ENCODE measurements at places on chromosomes 6 and 20.
A peak's percentile ranks its signal among the peaks of the same experiment; 100 is the strongest.

DNA sequence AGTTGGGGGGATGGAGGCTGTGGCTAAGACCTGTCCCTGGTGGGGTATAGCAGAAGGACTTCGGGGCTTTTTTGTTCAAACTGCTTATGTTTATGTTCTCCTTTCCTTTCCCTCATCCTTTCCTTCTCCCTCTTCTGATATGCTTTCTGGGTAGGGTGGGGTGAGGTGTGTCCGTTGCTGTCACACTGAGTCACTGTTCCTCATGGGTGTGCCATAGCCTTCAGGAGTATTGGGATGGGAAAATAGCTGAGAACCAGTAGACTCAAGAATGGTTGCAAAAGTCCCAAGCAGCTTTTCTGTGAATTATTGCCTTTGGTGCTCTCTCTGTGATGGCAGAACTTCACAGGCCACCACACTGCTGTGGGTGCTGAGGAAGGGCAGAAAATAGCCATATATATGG, 39.6 kb downstream of the TPD52L1 start:
- DNase-seq, result no peak

DNA sequence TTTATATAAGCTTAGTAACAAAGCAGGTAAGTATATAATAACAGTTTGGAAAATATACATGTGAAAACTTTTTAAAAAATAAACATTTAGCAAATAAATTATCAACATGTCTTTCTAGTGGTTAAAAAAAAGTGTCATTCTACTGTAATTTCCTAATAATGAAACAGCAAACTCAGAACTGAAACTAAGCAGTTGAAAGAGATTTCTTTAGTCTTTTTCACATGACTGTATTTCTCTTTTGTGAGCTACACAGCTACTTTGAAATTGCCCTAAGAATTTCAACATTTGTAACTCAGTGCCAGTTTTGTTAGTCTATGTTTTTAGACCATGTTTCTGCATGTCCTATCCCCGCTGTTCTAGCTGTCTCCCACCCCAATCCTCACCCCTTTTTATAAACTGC, 28.4 kb upstream of the SDHAF4 start:
- no peak for DNase-seq

DNA sequence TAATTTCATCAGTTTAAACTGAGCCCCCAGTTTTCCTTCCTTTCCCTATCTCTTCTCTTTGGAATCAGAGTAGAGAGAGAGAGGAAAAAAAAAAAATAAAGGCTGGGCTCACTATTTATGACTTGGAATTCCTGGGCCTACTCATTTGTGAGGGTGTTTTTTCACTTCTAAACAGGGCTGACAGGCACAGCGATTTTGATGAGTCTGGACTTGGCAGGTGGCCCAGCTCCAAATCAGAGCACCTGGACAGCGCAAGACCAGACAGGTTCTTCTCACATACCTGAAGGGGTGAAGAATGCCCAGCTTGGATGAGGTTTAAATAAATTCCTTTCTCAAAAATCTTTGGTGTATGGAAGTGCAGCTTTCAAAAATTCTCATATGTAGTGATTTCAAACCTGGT, 122.2 kb downstream of the KIF13A start:
- DNase-seq, result no peak

DNA sequence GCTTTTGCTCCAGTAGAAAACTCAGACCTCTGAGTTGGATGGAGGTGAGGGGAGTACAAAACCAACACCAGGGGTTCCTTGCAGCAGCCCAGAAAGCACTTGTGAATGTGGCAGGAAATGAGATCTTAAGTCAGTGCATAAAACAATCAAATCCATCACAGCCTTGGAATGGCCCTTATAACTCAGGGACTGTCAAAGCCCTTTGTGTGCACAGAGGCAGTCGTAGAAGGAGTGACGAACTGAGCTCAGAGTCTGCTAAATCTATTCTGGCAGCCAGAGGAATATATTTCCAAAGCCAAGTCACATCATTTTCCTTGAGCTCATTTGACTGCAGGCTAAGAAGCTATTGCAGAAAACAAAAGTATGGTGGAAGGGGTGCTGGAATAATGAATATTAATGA, 676.6 kb downstream of the DHX35 start:
- DNase-seq, result no peak

DNA sequence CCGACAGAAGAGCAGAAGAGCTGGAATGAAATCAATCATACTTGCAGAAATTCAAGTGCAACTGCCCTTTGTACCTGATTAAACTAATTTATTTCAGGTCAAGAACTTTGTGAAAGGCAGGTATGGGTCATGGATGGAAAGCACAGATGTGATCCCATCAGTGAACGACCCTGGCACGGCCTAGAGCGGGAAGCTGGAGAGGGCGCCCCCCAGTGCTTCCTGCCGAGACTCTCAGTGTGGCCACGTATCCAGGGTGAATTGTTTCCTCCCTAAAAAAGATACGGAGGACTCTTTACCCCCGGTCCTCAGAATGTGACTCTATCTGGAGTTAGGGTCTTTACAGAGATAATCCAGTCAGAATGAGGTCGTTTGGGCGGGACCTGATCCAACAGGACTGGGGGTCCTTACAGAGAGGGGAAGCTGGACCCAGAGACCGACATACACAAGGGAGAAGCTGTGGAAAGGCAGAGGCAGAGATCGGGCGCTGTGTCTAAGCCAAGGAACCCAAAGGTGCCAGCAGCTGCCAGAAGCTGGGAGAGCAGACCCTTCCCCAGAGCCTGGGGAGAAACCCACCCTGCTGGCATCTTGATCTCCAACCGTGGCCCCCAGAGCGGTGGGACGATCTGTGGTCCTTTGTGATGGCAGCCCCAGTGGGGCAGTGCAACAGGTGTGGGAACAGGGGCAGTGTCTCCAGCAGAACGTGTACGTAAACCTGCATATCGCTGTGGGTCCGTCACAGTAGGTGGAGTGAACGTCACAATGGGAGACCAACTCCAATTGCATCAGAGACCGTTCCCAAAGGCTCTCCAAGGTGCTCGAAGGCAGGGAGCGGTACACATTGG, 91.9 kb downstream of the TAF4 start:
- no peak for DNase-seq

DNA sequence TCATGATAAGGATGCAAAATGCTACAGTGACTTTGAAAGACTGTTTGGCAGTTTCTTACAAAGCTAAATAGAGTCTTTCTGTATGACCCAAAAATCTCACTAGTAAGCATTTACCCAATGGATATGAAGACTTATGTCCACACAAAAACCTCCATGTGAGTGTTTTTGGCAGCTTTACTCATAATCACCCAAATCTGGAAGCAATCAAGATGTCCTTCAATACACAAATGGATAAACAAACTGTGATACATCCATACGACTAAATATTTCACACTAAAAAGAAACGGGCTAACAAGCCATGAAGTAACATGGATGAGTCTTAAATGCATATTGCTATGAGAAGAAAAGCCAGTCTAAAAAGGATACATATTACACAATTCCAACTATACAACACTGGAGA, 117.2 kb downstream of the PDE10A start:
- no peak for DNase-seq

- peak; percentile 25 for DNase-seq
Measured at GRCh38 chr6:117265410-117266256, at the start of gene VGLL2. VGLL2 (plus strand) TSS chr6:117265558; CDS start chr6:117265764, 206 bp downstream.

DNA sequence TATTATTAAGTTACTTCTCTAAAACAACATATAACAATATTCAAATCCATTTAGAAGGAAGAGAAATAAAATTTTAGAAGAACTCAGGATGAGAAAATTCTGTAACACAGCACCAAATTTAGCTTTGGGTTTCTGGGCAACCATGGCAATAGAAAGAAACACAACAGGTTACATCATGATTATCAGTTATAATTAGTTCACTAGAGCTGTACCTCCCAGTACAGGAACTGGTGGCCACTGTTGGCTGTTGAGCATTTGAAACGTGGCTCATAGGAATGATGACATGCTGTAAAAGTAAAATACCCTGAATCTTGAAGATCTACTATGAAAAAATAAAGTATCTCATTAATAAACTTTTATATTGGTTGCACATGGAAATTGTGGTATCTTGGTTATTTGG, 23.7 kb upstream of the MAP3K4 start:
- DNase-seq, result no peak

- no peak for DNase-seq
Measured at GRCh38 chr6:94196891-94197290, 777.5 kb upstream of the EPHA7 start.

GRCh38 chr6:14222956-14223355, 105.4 kb downstream of the CD83 start:
- no peak for DNase-seq

GRCh38 chr20:51766994-51767866, 960 bp downstream of the ATP9A start:
- peak; percentile 18 for DNase-seq

DNA sequence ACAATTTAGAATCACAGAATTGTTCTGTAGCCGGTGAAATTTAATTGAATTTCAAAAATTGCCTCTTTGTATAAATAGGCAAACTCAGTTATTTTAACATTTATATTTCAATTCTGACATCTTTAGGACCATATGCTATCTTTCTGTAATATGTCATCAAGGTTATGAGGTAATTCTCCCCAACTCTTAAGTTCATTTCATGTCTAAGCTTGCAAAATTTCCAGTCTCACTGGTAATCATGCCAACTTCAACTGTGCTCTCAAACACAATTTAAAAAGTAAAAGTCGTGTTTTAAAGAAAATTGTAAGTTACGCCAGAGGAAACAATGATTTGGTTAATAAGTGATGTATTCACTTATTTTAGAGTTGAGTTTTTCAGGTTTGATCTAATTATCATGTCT, 1.4 kb downstream of the NCOA7 start:
- DNase-seq, result no peak

- peak; percentile 73 for DNase-seq
Measured at GRCh38 chr20:56359212-56360132, 698 bp downstream of the FAM210B start.

- DNase-seq, result no peak
Measured at GRCh38 chr20:42775037-42775436, 414.7 kb downstream of the PTPRT start.

DNA sequence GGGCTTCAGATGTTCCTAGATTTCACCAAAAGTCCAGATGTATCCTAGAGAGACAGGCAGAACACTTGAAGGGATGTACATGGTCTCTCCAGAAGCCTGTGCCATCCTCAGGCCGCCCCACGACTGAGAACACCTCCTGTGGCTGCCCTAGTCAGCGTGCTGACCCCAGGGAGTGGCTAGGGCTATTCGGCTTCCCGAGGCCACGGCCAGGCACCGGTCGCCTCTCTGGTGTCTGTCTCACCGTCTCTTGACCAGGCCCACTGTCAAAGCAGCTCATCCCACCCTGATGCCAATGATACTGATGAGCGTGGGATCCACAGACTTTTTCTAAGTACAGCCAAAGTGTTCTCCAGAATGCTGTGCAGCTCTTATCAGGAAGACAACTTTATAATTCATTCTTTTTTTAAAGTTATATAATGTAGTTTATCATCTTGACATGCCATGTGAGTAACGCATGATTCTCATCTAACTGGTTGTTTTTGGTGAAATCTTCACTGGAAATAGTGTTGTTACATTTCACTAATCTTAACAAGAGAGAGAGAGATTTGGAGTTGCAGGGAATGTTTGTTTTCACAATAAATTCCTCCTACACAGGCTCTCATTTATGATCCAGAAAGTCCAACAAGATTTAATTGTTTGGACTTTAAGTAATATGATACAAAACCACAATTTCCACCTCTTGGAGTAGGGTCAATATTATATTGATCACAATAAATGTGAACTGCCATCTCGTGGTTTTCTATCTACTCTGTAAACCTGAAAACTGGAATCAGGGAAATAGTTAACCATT, 41.7 kb upstream of the KLHL31 start:
- peak; percentile 47 for DNase-seq

DNA sequence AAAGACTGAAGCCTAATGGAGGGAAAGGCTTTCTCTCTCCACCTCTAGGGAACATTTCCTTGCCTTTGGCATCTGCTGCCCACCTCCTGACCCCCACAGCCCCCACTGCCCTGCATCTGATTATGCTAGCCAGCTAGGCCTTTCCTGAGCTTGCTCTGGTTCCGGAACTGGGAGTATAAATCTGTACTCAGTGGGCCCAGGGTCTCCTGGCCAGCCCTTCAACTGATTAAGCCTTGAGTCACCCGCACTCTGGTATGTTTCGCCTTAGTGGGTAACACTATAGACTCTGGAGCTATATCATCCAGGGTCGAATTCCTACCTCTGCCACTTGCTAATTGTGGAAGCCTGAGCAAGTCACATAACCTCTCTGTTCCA, 45.6 kb upstream of the RIPOR2 start:
- peak; percentile 77 for DNase-seq

- no peak for DNase-seq
Measured at GRCh38 chr6:15401120-15401519, 155.3 kb downstream of the JARID2 start.

DNA sequence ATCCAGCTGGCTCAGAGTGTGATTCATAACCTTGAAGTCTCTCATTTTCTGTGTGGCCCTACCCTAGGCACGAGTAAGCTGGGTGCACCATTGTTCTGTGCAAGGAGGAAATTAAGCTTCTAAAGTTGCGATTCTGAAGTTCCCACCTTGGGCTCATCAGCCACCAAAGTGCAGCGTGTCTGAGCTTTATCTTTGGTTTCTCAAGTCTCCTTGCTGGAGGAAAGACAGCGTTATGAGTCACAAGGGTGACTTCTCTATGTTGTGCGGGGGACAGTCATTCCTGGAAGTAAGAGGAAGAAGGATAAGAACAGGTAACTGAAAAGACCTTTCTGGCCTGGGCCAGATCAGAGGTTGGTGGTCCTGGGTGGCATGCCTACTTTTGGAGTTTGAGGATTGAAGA, 16.8 kb downstream of the MRAP2 start:
- DNase-seq, result no peak

DNA sequence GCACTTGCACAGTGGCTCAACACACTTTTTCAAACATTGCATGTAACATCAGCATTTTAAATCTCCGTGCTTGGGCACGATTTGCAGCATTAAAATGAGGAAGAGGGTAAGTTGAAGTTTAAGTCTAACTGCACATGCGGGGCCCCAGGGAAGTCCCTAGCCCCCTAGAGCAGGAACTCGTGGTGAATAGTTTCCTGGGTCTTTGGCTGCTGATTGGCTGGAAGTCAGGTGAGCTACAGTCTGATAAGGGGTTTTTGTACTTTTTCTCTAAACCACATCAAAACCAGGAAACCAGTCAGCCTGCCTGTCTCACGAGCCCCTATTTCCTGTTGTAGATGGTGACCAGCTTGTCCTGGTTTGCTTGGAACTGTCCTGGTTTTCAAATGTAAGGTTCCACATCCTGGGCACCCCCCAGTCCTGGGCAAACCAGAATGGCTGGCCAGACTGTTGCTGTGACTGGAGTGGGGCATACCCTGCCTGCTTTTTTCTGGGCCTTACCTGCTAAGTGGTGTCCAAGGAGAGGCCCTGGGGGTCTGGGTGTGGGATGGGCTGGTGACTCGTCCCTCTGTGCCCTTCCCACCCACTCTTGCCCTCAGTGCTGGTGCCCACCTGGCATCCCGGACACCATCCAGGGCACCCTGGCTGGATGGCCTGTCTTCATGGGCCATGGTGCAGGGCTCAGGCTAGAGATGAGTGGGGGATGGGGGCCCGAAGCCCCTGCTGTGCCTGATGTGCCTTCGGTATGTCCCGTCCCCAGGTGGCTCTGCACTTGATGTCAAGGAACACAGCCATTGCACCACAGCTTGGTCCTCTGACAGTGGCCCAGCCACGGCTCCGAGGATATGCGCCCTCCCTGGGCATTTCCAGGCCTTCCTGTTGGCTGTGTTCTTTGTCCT, 31.8 kb downstream of the SUN5 start:
- no peak for DNase-seq
